Left cardiac atrium (tissue), 4 donors: ENCODE measurements at places on chromosomes 13 and 19.

DNA sequence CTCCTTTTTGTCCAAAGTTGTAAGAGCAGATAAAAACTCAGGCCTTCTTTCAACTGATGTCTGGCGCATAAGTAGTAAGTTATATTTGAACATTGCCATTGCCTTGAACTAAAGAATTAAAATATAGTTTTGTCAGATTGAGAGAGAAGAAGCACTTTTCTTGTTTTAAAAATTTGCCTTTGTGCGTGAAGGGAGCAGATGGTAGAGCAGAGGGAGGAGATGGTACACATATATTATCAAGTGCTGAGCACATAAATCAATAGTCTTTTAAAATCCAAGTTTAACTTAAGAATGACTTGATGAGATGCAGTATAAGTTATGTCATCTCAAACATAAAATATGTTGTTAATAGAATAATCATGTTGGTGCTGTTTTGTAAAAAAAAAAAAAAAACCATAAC is 504.6 kb upstream of the KLHL1 start:
- DNase-seq, result no peak

GRCh38 chr13:20590561-20590960 is 23.6 kb downstream of the IFT88 start:
- no peak for DNase-seq

GRCh38 chr19:5503598-5503997 is 48.4 kb downstream of the ZNRF4 start:
- no peak for DNase-seq

DNA sequence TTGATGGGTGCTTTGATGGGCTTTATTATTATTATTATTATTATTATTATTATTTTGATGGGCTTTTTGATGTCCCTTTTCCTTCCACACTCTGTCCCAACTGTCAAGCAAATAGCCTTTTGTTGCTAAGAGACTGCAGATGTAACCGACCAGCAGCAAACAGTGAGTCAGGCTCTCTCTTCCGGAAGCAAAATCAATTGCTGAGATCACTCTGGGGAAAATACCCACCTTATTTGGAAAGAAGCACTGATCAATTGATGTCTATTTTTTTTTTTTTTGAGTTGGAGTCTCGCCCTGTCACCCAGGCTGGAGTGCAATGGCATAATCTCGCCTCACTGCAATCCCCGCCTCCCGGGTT is 2.9 kb downstream of the LDLR start:
- no peak for DNase-seq

- DNase-seq, result no peak
Observed at GRCh38 chr13:112103260-112103838, 36.4 kb downstream of the SOX1 start.

DNA sequence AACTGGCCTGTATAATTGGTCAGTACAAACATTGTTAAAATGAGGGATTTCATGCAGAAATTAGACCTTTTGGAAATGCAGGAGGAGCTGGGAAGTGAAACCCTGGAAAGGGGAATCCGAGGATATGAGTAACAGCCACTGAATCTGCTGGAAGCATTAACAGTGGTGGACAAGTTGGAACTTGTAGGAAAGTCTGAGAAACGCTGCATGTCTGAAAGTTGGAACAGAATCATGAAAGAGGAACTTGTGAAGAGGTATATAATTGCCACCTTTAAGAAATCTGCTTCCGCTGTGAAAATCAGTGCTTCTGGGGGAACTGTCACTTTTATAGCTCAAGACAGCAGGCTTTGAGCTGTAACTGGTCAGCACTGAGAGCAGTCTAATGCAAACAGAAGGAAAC is 716.5 kb upstream of the PRR20A start:
- no peak for DNase-seq

DNA sequence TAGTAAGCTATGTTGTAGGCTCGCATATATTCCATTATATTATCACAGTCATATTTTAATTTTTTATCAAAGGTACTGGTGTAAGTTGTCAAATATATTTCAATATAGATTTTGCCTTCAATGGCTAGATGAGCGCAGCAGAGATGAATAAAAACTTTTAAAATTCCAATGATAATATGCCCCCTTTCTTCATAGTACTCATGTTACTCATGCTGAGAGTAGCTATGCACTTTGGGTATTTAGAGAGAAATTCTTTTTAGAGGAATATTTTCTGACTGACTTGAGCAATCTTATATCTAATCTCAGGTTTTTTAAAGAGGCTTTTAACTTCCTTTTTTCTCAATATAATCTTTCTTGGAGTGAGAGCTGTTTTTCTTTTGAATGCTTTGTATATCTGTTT is 11.4 kb downstream of the ZNF254 start:
- no peak for DNase-seq

GRCh38 chr19:49157445-49158224 is at the start of gene TRPM4:
TSS of gene TRPM4 (plus strand) at chr19:49157792. CDS start at chr19:49157867, 75 bp downstream.
- DNase-seq, result peak; percentile 96

GRCh38 chr19:33758541-33759013 is 38.1 kb upstream of the KCTD15 start:
- DNase-seq, result no peak

GRCh38 chr19:17504030-17504429 is 7.4 kb upstream of the PGLS start:
- DNase-seq, result no peak

GRCh38 chr19:2653218-2653617 is 49.3 kb downstream of the GNG7 start:
- no peak for DNase-seq

DNA sequence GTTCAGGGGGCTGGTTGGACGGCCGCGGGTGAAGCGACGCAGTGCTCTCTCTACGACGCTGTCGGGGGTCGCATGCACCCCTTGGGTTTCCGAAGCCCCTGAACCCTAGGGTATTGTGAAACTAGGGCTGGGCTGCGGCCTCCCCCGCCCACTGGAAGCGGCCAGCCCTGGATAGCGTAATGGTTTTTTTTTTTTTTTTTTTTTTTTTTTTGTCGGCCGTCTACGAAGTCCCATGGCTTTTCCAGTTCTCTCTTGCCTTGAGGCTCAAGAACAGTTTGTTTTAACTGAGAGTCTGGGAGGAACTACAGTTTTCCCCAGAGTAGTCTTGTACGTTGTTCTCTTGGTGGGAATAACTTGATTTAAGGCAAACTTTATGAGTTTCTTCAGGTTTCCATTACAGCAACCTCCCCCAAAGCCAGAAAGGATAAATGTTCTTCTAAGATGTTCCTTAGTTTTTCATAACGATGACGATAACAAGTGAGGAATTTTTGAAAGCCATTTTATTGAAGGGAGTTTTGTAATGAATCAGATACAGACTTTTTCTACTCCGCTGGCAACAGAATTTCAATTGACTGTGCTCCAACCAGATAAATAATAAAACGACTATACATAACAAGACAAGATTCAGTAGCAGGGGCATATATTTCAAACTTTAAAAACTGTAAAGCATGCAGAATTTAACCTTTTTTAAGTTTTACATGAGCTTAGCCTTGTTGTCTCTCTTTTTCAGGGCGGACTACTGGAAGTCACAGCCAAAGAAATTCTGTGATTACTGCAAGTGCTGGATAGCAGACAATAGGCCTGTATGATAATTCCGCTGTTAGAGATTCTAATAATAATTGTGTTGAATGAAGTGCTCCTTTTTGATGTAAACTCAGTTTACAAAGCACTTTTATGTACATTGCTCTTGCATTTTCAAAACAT is 867 bp downstream of the WBP4 start:
- DNase-seq, result no peak

DNA sequence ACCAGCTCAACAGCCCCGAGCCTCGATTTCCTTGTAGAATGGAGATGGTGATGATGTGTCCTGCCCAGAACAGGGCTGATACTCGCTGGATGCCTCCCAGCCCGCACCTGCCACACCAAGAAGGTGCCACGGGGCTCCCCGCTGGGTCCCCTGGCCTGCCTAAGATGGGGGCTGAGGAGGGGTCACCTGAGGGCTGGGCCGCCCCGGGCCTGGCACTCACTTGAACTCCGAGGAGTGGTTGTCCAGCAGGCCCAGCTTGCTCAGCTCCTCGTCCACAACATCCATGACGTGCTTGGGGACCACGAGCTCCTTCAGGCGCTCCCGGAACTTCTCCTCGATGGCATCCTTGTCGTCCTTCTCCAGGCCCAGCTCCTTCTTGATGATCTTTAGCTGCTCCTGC is 14.4 kb downstream of the LONP1 start:
- no peak for DNase-seq

- DNase-seq, result peak; percentile 39
Observed at GRCh38 chr19:56350416-56351045, 35.9 kb upstream of the ZSCAN5A start.

DNA sequence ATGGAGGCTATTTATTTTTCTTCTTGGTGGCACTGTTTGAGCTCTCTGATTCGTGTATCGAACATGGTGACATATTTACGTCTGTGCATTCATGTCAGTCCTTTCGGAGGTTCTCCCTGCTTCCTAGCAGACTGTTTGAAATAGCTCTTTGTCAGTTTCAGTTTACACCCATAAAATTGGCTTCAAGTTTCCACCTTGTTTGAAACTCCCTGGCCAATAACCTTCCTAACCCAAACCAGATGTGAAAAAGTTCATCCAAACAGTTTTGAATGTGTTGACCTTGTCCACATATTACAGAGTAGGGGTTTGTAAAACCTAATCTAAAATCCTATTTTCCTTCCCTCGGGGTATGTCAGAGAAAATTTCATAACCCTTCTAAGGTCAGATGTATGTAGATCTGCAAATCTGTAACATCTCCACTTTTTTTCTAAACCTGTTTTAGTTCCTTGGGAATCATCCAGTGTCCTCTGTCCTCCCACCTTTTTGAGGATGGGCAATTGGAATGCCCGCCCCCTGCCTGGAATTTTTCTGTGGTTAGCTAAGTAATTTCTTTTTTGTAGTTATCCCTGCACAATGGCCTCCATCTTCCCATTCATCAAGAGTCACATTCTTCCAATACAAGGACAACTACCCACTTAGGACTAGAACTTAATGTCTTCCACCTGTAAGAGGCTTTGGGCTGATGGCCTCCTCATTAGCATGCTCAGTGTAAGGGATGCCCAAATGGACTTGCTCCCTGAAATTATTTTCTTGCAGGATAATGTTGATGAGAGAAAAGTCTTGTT is 499.8 kb downstream of the GPC6 start:
- no peak for DNase-seq

DNA sequence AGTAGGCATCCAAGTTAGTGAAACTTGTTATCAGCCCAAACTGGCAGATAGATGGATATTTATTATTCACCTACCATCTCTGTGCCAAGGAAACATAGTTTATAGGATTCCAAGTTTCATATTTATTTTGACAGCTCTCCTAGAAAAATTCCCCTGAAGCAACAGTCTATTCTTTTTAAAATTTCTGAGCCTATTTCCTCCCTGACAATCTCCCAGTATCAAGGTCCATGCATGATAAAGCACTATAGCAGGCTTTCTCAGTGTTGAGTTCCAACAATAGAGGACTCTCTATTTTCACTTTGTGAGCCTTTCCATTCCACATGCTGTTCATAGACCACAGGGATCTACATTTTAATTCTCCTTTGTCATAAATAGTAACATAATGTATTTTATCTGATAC is 312.6 kb downstream of the SLITRK6 start:
- no peak for DNase-seq

GRCh38 chr13:21696865-21697448 is 26.1 kb downstream of the FGF9 start:
- DNase-seq, result no peak

- no peak for DNase-seq
Observed at GRCh38 chr13:57630661-57631595, 616 bp upstream of the PCDH17 start.

DNA sequence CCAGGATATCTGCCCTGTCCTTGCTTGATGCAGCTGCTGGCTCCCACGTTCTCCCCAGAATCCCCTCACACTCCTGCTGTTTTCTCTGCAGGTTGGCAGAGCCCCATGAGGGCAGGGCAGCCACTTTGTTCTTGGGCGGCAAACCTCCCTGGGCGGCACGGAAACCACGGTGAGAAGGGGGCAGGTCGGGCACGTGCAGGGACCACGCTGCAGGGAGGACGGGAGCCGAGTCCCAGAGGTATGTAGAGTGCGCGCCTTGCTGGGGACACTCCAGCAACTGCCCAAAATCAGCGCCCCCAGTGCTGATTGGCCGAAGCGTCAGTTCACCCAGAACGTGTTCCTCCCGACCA is 30.3 kb upstream of the MIER2 start:
- no peak for DNase-seq

- no peak for DNase-seq
Observed at GRCh38 chr13:42388326-42388725, 116.4 kb downstream of the AKAP11 start.

DNA sequence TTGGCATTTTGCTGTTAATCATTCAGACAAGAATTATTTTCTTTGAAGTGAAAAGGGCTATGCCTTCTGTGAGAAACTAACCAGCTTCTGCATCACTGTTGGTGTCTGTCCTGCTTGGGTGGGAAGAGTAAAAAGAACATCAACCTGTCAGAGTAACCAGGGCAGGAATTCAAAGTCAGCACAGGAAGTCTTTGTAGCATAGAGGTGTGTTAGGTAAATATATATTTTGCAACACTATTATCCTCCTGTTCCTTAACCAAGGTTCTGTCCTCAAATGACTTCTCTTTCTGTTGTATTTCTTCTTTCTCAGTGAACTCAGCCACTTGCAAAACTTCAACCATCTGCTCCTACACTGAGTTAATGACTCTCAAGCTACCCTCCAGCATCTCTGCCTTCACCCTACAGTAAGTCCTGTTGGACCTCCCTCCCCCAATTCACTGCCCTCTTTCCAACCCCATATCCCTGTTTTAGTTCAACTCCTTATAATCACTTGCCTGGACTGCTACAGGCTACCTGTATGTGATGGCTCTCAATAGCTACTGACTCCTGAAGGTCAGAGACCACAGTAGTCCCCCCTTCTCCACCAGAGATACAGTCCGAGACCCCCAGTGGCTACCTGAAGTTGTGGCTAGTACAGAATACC is 49.9 kb downstream of the SMAD9 start:
- DNase-seq, result no peak

DNA sequence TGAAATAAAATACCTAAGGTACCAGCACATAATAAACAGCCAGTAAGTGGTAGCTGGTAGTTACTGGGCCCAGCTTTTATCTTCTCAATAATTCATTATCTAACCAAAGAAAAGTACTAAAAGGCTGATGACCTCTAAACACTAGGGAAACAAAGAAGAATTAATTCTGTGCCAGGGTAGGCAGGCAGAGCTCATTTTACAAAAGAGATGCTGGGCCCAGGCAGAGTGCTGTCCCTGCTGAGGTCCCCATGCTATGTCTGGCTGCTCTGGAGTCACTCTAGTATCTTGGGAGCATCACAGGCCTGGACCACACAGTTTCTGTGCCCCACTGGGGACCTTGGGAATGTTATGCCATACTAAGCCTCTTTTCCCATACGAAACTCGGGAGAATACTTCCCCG is 18.2 kb downstream of the ZNF507 start:
- no peak for DNase-seq
